BE2C (cell line): ENCODE measurements at places on chromosomes 3 and 15.

DNA sequence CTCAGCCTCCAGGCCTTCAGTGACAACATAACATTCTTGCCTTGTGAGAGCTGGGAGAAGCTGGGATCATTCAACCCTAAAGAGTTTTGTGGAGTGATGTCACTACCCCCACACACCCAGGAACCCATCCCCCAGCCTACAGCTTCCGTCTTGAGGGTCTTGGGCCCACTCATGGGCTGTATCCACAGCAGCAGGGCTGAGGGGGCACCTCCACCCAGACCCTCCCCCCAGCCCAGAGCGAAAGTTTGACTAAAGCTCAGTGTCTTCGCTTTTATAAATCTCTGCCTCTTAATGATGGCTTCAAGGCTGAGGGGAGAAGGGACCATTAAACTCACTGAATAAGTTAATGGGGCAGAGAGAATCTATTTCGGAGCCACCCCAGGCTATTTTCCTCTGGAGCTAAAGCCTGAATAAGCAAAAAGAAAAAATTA, 23.8 kb downstream of the NTRK3 start:
- no peak for DNase-seq

DNA sequence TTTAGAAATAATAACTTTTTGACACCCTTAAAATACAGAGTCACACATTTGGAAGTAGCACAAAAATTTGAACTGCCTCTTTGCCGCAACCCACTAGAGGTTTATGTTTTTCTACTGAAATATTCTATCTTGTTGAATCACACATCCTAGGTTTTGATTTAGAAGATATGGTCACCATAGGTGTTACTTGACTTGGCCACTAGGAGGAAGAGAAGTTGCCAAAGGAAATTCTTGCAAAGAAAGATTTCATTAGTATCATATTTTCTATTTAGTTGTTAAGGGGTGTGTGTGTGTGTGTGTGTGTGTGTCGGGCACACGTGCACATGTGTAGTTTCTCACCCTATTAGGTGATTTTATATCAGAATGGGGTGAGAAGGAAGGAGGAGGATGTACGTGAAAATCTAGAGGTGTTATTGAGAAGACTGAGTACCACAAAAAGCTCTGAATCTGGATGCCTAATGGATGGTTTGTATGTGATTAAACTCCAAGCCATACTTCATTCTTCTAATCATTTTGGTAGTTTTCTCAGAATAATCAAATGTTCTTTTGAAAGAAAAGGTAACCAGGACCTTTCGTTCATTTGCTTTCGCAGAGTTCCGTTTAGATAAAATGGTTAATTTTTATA, 31.5 kb downstream of the ZFAND6 start:
- no peak for DNase-seq

DNA sequence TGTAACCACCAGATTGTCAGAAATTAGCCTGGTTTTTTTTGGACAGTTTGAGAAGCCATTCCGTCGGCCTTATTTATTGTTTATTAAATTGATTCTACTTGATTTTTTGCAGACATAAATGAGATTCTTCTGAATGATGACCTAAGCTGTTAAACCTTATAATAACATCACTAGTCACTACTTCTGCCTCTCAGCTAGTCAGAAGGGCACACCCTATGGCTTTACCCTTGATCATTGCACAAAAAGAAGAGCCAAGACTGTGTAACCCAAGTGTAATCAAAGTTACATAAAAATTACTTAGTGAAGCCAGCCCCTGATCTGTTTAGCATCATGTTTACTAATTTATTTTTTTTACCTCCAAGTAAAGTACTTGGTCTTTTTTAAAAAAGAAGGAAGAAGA, 64.3 kb downstream of the CHL1 start:
- DNase-seq: no peak

- DNase-seq: peak; percentile 18
Observed at GRCh38 chr3:186772281-186772694, 11.1 kb upstream of the EIF4A2 start.

DNA sequence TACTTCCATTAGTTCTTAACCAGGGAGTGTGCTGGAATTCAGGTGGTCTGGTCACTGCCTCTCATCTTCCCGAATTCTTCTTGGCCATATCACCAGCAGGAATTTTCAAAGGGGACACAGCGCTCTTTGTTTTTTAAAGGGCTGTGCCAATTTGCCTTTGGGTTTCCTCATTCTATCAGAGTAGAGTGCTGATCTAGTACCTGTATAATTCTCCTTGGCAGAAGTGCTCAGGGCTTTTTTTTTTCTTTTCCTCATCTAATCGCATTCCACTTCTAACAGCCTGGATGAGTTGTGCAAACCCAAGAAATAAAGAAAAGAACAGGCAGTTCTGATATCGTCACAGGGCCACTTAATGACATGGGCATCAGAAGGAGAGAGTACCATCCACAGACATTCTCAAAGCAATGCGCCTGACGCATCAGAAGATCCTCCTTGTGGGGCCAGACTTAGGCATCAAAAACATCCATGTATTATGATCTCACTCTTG, 121.0 kb downstream of the ASB7 start:
- DNase-seq: no peak

GRCh38 chr15:47401427-47401826, 315.9 kb upstream of the SEMA6D start:
- no peak for DNase-seq

DNA sequence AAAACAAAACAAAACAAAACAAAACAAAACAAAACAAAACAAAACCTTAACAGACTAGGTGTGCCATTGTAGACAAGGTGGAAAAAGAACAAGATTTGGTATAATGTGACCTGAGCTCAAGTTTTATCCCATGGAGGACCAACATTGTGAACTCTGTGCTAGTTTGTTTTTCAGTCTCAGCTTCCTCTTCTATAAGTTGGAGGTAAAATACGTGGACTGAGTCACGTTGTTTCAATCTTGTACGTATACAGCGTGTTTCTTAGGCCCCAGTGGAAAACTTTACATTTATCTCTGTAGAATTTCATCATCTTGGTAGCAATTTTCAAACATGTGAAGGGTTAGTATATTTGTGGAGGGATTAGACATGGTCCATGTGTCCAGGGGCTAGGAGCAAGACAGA, 261.6 kb downstream of the CD47 start:
- DNase-seq: no peak

DNA sequence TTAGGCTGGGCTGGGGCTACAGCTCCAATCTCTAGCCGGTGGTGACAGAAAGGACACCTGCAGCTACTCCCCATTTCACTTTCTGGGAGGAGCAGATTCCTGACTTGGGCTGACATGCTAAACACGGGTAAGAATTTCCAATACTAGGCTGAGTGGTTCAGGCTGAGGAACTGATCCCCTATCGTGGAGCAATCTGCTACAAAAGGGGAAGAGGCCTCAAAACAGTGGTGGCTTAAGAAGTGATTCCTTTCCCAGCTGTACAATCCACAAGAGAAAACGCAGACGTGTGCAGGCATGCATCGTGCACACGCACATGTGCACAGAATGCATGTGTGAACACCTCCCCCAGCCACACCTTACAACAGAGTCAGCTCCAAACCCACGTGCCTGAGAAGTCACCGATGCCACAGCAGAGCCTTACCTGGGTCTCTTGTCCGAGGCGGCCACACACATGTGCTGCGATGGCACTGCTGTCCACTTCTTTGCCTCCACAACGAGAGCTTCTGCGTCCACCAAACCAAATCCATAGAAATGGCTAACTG, 86.7 kb upstream of the SNRPA1 start:
- no peak for DNase-seq

GRCh38 chr3:14386254-14386653, 16.2 kb upstream of the SLC6A6 start:
- DNase-seq: no peak

- DNase-seq: peak; percentile 62
Observed at GRCh38 chr15:35306361-35306981, 221.4 kb upstream of the NANOGP8 start.

GRCh38 chr3:173404156-173404555, 6.6 kb downstream of the NLGN1 start:
- DNase-seq: no peak

DNA sequence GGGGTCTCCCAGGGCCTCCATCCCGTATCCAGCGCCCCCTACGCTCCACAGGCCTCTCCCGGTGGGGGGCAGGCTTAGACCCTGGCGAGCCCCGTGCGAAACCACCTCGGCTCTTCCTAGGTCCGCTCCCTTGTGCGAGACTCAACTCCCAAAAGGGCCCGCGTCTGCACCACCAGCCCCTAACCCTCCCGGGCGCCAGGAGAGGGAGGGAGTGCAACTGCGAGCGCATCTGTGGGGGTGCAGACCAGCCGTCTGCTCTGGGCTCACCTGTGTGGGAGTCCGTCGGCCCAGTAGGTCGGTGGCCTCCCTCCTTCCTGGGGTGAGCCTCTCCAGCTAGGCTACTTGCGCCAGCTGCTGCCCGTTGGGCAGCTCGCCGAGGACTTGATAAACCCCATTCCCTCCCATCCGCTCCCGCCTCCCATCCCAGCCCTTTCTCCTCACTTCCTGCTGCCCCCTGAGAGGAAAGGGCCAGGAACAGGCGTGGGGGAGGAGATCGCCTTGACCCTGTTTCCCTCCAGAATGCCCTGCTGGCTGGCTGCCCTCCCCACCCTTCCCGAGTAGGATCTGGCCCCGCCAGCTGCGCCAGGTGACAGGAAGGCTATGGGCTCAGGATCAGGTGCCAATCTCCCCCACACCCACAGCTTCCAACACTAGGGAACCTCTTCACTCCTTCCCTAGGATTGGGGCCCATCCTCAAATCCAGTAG, at the start of gene HYAL2:
HYAL2 (minus strand) TSS at position 360 of the 706 bp plus-strand sequence. CDS start 2,256 bp downstream, outside the sequence.
- no peak for DNase-seq

DNA sequence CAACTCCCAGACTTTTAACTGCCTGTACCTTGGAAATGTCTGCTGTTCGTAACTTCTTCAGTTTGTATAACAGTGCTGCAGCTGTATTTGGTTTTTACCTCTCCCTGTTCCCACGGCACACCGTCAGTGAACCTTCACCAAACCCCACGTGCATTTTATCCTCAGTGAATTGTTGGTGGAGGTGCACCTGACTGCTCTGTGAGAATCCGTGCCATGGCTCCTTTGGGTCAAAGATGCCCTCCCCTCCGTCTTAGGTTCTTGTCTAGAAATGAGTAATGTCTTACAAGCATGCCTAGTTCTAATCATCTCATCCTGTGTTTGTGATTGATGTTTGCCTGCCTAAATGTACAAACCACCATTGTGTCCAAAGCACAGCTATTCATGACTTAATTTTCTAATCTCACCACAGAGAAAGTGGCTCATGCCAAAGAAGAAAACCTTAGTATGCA, 28.2 kb downstream of the TPM1 start:
- no peak for DNase-seq

DNA sequence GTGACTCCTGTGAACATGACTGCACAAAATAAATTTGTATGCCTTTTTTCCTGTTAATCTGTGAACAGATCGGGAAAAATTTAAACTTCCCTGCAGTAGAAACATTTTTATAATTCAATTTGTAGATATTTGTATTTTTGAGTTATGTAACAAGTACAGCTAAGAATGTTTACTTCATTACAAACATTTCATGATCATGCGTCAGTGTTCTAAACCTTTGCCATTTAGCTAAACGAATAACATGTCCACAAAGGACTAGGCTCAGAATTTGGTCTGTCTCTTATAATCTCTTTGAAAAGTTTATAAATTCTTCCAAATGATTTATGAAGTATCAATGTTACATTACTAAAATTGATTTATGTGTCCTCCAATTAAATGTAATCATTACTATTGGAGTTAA, 17.3 kb upstream of the CRYBG3 start:
- no peak for DNase-seq

GRCh38 chr3:189360291-189360690, 188.5 kb downstream of the TPRG1 start:
- no peak for DNase-seq

- no peak for DNase-seq
Observed at GRCh38 chr3:17336291-17336690, 406.1 kb downstream of the TBC1D5 start.

DNA sequence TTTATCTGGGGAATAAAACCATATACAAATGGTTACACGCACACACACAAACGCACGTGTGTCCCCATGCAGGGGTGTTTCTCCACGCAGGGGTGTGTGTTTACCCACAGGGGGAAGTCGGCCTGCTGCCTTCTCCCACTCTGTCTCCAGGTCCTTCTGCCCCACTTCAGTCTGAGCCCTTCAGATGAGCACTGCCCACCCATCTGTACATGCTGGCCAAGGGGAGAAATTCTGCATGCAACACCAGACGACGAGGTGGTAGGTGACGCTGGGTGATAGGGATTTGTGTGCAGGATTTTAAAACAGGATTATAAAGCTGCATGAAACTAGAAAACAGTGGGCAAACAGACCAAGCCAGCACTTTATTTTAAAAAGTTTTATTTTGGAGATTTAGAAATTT, 122.5 kb downstream of the TJP1 start:
- no peak for DNase-seq

GRCh38 chr3:46944191-46944590, 32.4 kb downstream of the CCDC12 start:
- DNase-seq: no peak

DNA sequence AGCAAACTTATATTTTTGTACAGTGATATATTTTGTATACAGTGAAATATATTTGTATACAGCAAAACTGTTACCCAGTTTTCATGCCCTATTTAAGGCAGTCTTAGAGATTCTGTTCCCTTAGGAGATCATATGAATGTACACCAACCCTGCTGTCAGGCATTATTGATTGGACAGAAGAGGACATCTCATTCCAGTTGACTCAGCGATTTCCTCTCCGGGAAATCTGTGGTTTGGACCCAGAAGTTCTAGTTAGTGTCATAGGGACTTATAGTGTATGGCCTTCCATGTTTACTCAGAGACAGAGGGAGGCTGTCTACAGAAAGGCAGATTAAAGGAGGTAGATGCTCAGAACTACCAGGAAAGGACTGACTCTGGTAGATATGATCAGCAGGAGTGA, 318.8 kb upstream of the KCNMB2 start:
- no peak for DNase-seq

DNA sequence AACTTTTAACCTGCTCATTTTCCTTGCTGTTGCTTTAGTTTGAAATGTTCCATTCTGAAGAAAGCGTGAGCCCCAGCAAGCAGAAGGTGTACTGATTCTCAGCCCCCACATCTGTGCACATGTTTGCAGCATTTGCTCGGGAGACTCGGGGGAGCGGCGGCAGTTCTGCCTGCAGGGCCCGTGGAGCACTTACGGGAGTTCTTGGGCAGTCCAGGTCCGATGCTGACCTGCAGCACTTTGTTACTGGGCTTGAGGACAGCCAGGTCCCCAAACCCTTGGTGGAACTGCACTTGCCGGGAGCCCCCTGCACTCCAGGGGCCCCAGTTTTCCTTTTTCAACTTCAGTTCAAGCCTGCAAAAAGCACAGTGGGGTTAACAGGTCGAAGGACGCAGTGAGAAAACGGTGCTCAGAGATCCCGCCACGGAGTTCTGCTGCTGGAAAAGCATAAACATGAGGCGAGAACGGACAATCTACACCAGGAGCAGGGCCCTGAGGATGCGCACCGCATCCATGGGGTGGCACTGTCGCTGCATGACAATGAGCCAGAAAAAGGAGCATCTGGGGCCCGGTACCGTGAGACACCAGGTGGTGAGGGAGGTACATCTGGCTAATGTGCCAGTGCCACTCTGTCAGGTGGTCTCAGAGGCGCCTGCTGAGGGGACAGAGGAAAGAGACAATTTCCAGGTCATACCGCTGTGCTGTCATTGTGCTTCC, 45.6 kb upstream of the LDHAL6B start:
- DNase-seq: peak; percentile 53
